ENCODE measurements at places on chromosomes 2 and 18.
A peak's percentile ranks its signal among the peaks of the same experiment; 100 is the strongest.

- DNase-seq: peak; percentile 33
Measured at GRCh38 chr2:182666674-182667314, 49.3 kb upstream of the DNAJC10 start.

- no peak for DNase-seq
Measured at GRCh38 chr2:64122358-64122757, 21.9 kb downstream of the PELI1 start.

GRCh38 chr2:199997296-199997695, 41.9 kb downstream of the MAIP1 start:
- no peak for DNase-seq

GRCh38 chr2:214706986-214707385, 102.5 kb downstream of the BARD1 start:
- no peak for DNase-seq

GRCh38 chr2:28350791-28351285, 41.8 kb upstream of the FOSL2 start:
- no peak for DNase-seq

DNA sequence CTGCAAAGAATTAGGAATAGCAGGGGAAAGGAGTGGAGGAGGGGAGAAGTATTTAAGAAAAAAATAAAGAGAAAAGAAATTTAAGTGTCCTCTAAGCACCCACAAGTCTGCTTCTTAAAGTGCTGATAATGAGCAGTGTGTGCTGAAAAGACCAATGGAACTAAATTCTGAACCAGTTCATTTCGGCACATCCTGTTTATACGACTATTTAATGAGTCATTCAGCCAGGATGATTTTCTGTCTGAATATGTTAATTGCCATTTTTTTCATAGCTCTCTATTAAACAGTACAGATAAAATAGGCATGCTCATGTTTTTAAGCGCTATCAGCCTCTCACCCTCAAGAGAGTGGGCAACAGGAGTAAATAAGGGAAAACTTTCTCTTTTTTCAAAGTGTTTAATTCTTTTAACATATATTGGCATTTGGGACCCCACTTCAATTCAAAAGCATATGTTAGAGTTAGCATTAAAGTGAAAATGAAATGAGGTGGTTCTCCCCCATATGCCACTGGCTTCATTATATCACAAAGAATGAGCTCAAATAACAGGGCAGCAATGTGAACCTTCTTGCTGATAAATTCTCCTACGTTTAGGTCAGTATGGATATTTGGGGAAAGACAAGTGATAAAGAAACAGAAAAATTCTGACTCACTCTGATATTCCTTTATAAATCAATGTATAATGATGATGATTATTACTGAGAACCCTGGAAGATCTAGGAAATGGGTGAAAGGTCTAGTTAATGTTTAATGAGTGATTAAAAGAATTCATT, 87.5 kb downstream of the TCF4 start:
- no peak for DNase-seq

DNA sequence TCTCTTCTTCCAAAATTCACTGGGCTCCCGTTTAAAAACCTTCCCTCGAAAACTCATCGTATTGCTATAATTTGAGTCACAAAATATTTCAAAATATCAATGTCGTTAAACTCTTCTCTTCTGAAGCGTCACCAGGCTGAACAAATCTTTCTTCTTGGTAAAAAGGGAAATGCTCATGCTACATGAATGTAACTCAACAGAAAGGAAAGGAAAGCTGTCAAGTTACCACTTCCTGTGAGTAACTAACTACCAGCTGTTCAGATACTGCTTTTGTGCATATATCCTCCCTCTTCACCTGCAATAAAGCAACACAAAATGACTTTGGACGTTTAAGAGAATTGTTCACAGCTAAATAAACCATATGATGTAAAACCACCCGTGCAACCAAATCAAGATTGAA, 95.4 kb downstream of the DOCK10 start:
- DNase-seq: peak; percentile 28

- DNase-seq: no peak
Measured at GRCh38 chr2:99636144-99637034, 146.6 kb upstream of the REV1 start.

DNA sequence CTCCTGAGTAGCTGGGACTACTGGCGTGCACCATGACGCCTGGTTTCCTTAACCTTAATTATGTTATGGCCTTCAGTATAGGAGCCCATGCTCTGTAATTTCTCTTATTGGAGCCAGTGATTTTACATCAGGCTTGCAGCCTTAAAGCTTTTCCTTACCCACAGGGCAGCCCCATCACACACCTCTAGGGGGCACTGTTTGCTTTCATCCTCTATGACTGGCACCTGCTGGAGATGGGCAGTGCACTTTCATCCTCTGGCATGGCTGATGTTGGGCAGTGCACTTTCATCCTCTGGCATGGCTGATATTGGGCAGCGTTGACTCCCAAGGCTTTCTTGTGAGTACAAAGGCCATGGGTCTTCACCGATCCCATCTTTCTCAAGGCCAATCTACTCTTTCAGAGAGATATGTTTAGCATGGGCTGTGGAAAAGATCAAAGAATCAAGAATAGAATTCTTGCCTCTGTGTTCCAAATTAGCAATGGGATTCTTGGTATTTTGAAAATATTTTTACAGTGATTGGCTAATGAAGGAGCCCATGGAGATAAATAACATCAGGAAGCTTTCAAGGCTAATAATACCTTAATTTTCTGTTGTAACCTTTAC, 80.7 kb upstream of the MEX3C start:
- DNase-seq: peak; percentile 21

DNA sequence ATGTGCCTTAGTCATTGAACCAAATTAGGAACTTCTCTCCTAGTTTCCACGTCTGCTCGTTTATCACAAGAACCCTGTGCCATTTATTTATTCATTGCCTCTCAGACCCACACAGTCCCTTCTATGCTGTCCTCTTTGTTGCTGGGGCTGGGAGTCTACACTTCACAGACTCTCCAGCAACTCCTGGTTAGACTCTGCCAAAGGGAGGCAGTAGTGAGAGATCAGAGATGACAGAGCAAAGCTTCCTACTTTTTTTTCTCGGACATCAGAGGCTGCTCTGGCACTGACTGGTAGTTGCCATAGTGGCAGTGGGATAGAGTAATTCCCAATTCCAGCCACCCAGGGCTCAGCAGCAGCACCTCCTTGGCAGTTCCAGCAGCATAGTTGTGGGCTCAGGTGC, 277.5 kb downstream of the BCL11A start:
- no peak for DNase-seq

GRCh38 chr2:224591220-224591619, 6.1 kb upstream of the CUL3 start:
- DNase-seq: no peak

- DNase-seq: no peak
Measured at GRCh38 chr2:71340176-71340575, 8.6 kb downstream of the ZNF638 start.

- no peak for DNase-seq
Measured at GRCh38 chr18:28132084-28132483, 44.8 kb downstream of the CDH2 start.

DNA sequence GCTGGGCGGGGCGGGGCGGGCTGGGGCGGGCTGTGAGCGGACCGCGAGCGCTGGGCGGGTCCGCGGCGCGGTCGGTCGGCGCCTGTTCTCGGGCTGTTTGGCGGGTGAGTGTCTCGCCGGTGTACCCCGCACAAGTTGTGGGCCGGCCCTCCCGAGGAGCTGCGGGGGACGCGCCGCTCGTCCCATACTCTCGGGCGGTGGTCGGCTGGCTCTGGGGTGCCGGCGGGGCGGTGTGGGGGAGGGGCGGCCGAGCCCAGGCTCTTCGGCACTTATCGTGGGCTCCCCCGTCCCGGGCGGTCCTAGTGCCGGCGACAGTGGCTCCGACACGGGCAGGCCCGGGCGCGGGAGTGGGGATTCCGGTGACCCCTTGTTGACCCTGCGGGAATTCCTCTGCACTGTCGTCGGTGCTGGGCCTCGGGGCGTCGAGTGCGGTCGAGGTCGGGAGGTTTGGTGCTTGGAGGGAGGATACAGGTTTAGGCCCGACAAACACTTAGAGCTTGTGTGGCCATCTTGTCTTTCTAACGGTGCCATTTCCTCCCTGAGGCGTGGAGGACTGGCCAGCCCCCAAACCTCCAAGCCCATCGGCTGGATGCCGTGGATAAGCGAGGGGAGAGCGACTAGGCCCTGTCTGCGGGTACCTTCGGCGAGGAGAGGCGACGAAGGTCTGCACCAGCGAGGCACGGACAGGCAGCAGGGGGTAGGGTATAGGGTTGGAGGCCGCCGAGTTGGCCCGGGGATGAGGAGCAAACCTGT, at the start of gene SEPTIN2:
Gene SEPTIN2, plus strand, starts transcription at position 47 of the 753 bp plus-strand sequence. CDS start 8,308 bp downstream, outside the sequence.
- DNase-seq: no peak

DNA sequence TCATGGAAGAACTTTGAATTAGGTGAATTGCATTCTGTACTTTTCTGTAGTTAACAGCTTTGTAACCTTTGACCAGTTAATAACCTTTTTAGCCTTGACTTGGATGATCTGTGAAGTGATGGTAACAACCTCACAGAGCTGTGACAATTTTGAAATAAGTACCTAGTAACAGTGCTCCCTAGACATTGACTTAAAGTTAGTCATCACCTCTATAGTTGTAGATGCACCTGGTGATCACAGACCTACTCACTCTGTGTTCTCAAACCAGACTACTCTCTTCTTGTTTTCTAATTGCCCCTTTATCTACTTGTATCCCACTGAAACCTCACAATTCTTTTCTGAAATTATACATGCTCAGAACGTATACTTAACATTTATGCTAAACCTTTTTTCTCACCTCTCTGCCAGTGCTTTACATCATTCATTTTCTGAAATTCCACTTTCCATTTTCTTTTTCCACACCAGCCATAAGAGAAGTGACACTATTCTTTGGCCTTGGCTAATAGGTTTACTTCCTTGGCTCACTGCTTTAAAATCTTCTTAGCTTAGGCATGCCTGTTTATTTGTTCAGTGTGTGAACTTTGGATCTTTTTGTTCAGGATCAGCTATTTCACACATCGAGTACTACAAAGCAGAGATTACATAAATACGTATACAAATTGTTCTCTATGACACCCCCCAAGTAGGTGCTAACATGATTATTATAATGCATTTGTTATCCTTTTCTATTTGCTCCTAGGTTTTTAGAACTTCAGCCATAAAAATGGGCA, 9.3 kb downstream of the YPEL5 start:
- no peak for DNase-seq

GRCh38 chr2:111897630-111897923, 830 bp upstream of the MERTK start:
- no peak for DNase-seq

- DNase-seq: no peak
Measured at GRCh38 chr18:10289951-10290637, 164.3 kb upstream of the APCDD1 start.

GRCh38 chr2:234249873-234250272, 199.4 kb downstream of the SPP2 start:
- no peak for DNase-seq

- no peak for DNase-seq
Measured at GRCh38 chr2:95391641-95392310, 10.7 kb upstream of the FAHD2A start.

GRCh38 chr2:27307287-27307544, 1.0 kb downstream of the UCN start:
- DNase-seq: no peak
